Dorsolateral prefrontal cortex (tissue), 122 donors: ENCODE measurements at places on chromosomes 7 and 10. TPM values are rescaled to one million over a fixed set of nuclear protein-coding genes. Genes with fewer than 3 reads are reported as not detected.

SPACDR gene
- total RNA-seq: 8.7 TPM

DNA sequence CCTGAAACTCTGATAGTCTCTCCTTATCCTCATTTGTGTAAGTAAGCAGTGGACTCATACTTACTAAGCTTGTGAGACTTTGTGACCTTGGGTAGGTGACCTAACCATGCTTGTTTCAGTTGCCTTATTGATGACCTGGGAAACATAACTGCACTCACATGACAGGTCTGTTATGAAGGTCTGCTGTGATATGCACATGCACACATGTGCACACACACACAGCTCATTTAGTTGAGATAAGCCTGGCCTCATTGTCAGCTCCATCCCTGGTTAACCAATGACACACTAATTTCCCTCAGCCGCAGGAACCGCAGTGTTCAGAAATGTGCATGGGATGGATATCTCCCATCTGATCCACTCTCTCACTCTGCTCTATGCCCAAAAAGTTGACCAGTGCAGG is 177.2 kb downstream of the GPAM start:
- DNase-seq: no peak

GRCh38 chr7:46108272-46108671 is 187.2 kb upstream of the IGFBP3 start:
- DNase-seq: no peak

GRCh38 chr7:74182453-74183090 is 8.4 kb downstream of the EIF4H start:
- no peak for DNase-seq

DNA sequence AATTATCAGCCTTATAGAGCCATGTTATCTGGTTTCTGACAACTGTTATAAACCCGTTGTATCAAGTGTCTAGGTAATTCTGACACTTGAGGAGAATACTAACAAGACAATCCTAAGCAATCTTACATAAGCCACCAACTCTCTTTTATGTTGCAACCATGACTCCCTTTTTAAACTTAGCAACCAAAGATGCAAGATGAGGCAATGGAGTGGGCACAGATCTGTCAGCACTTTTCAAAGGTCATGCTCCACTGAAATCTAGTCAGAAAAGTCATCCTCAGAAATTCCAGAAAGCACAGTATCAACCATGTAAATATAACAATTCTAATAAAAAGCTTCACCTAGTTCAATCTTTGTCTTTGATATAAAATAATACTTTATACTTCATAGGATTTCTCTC is 77.0 kb upstream of the SEMA3A start:
- no peak for DNase-seq

DNA sequence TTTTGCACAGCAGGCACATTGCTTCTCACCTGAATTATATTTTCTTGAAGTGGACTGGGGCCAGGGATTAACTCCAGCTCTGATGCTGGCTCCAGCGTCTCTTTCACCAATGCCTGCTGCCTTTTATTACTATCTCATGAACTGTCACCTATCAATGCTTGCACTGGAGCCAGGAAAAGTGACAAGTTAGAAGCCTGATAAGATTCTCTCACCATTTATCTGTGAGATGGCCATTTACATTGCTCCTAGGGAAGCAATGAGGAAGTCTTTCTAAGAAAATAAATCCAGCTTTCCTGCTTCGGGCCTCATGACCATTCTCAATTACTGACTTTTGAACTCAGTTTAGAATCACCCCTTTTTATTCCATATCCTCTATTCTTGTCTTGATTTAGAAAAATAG is 48.5 kb upstream of the LRRTM3 start:
- DNase-seq: no peak

GRCh38 chr7:16961641-16962040 is 79.9 kb upstream of the AGR3 start:
- no peak for DNase-seq

GRCh38 chr10:73591935-73592699 is 975 bp upstream of the USP54 start:
- DNase-seq: peak; percentile 89

DNA sequence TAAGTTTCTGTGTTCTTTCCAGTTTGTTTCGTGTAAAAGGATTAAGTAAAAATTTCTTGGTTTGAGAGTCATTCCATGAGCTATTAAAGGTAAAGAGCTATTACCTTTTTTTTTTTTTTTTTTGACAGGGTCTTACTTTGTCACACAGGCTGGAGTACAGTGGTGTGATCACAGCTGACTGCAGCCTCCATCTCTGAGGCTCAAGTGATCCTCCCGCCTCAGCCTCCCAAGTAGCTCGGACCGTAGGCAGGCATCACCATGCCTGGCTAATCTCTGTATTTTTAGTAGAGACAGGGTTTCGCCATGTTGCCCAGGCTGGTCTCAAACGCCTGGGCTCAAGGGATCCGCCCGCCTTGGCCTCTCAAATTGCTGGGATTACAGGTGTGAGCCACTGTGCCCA is 1.4 kb downstream of the SMKR1 start:
- no peak for DNase-seq

METTL2B gene
- total RNA-seq: 30.2 TPM

UNCX gene
- total RNA-seq: not detected

CYP3A7 gene
- not detected for total RNA-seq

H2BK1 gene
- total RNA-seq: not detected

VWDE gene
- 3.2 TPM for total RNA-seq

- DNase-seq: no peak
Observed at GRCh38 chr7:84002348-84002747, 192.2 kb downstream of the SEMA3A start.

GNG11 gene
- total RNA-seq: 2.8 TPM

GRCh38 chr10:102135956-102136526 is 3.2 kb downstream of the PPRC1 start:
- DNase-seq: no peak
